ENCODE measurements at places on chromosomes 6 and 20. TPM values are rescaled to one million over a fixed set of nuclear protein-coding genes. Genes with fewer than 3 reads are reported as not detected.

GRCh38 chr20:50624351-50625016 lies 66.9 kb downstream of the RIPOR3 start:
- DNase-seq, result no peak
- H3K4me1 ChIP-seq, result no peaks in the 10 kb centered on the region
- H3K36me3 ChIP-seq, result no peaks in the 10 kb centered on the region
- H3K27me3 ChIP-seq, result no peaks in the 10 kb centered on the region
- no peak overlapping the region for H3K27ac ChIP-seq

DNA sequence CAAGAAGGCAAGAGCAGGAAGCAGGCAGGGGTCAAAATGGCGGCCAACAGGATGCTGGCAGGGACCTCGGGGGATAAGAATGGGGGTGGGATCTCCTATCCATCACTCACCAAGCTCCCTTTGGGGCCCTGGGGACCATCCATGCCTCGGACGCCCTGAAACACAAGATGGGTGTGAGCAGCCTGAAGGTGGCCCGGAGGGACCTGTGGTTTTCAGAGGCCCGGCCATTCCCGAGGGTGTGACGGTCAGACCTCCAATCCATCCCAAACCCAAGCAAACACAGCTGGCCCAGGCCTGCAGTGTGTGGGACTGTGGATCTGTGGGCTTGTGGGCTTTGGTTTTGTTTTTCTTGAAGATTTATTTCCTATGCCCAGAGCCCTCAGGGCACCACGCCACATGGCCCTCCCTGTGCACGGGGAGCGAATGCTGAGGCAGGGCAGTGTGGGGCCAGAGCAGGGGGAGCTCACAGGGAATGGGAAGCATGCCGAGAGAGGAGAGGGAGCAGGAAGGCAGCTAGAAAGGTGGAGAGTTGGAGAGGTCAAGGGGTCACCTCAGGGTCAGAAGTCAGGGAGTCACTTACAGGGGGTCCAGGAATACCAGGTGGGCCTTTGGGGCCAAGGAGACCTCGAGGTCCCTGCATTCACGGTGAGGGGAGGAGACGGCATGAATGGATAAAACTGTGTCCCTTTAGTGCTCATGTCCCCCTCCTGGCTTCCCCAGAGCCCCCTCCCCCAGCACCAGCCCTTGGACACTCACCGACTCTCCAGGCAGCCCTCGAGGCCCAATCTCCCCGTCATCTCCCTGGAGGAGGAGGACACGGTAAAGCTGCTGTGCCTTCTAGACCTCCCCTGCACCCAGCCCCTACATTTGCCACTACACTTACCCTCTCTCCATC lies 14.5 kb downstream of the COL11A2 start:
- H3K4me1 ChIP-seq, result peaks cover 3% of the 10 kb centered on the region
- H3K36me3 ChIP-seq, result peaks cover 3% of the 10 kb centered on the region
- peaks cover 5% of the 10 kb centered on the region for H3K27me3 ChIP-seq
- no peak for DNase-seq
- no peak overlapping the region for H3K4me3 ChIP-seq

- peaks cover 27% of the 10 kb centered on the region for H3K4me1 ChIP-seq
- H3K4me3 ChIP-seq, result peak overlapping the region; percentile 60
- peaks cover 79% of the 10 kb centered on the region for H3K27me3 ChIP-seq
- peaks cover 13% of the 10 kb centered on the region for H3K36me3 ChIP-seq
- H3K27ac ChIP-seq, result peak overlapping the region; percentile 1
- no peak for DNase-seq
Measured at GRCh38 chr20:43915211-43916072, 790 bp downstream of the TOX2 start.

- peaks cover 35% of the 10 kb centered on the region for H3K4me1 ChIP-seq
- peaks cover 11% of the 10 kb centered on the region for H3K36me3 ChIP-seq
- peak overlapping the region; percentile 92 for H3K27ac ChIP-seq
- H3K27me3 ChIP-seq, result no peaks in the 10 kb centered on the region
Measured at GRCh38 chr6:12009180-12009685, 2.9 kb upstream of the HIVEP1 start.

DNA sequence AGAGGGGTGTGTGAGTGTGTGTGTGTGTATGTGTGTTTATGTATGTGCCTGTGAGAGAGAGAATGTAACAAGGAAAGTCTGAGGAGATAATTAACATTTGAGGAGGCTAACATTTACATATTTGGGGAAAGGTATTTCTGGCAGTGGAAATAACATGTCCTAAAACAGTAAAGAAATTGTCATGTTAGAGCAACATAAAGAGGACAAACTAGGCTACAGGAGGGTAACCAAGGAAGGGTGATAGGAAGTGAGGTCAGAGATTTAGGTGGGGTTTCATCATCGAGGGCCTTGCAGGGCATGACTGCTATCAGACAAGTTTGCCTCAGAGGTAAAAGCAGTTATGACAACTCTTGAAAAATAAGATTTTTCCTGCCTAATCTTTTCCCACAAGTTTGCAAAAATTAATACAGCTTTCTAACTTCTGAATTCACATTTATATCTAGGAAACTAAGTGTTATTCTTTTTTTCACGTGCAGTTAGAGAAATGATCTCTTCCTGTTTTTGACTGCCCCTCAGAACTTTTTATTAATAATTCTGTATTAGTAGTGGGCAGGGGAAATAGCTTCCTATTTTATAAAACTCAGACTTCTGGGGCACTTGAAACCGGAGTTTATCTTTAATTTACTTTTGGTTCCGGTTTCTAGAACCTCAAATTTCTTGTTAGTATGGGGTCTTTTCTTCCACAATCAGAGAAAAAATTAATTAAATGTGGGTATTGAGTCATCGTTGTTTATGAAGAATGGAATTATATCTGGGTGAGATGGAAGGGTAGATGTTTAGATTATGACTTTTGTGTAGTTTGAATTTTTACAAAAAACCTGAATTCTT lies 30.5 kb upstream of the RHAG start:
- H3K36me3 ChIP-seq, result no peaks in the 10 kb centered on the region
- no peak overlapping the region for H3K4me3 ChIP-seq
- H3K27me3 ChIP-seq, result no peaks in the 10 kb centered on the region
- no peaks in the 10 kb centered on the region for H3K4me1 ChIP-seq
- no peak for DNase-seq

DNA sequence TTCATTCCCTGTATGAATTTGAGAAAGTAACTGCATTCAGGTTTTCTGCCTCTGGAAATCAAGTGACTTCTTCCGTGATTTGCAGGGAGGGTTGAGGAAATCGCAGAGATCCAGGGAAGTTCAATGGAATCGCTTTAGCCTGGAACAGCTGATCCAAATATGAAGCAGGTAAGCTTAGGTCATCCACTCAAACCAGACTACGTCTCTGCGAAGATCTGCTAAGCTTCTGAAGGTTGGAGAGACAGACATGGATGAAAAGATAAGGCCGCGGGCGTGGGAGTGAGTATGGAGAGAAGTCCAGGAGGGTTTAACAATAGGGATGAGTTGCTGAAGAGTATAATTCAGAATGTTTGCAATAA lies 34.2 kb upstream of the BTN3A2 start:
- H3K4me1 ChIP-seq, result peaks cover 54% of the 10 kb centered on the region
- peak overlapping the region; percentile 75 for H3K4me3 ChIP-seq
- H3K27ac ChIP-seq, result peak overlapping the region; percentile 17

DNA sequence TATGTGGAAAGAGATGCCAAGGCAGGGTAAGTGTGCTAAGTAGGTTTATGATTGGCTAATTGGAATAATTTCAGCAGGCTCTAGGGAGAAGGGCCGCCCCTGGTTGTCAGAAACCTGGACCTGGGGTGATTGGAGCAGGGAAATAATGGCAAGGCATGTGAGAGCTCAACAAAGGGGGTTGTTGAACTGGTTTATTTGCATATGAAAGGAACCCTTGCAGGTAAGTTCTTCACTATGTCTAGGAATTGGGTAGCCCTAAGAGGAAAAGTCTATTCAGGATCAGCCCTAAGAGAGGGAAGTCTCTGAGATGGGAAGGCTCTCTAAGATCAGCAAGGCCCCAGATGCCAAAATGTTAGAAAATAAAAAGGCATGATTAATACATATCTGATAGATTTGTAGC lies 175.4 kb upstream of the PRND start:
- DNase-seq, result no peak
- no peak overlapping the region for H3K4me3 ChIP-seq
- peaks cover 46% of the 10 kb centered on the region for H3K27me3 ChIP-seq
- no peak overlapping the region for H3K27ac ChIP-seq

- H3K4me3 ChIP-seq, result peak within 1 kb of the TSS; percentile 77
- peaks cover 3% of the 10 kb centered on the region for H3K36me3 ChIP-seq
- H3K4me1 ChIP-seq, result peaks cover 37% of the 10 kb centered on the region
- peak; percentile 37 for DNase-seq
Measured at GRCh38 chr6:26087284-26088115, at the start of gene HFE. HFE (plus strand) TSS chr6:26087429; CDS start chr6:26087441, 12 bp downstream.

DNA sequence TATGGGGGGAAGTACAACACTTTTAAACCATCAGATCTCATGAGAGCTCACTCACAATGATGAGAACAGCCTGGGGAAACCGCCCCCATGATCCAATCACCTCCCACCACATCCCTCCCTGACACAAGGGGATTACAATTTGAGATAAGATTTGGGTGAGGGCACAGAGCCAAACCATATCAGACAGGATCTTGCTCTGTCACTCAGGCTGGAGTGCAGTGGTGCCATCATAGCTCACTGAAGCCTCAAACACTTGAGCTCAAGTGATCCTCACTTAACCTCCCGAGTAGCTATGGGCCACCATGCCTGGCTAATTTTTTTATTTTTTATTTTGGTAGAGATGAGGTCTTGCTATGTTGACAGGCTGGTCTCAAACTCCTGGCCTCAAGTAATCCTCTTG lies 5.1 kb upstream of the IYD start:
- H3K36me3 ChIP-seq, result no peaks in the 10 kb centered on the region
- no peak overlapping the region for H3K27ac ChIP-seq
- no peak overlapping the region for H3K4me3 ChIP-seq
- no peaks in the 10 kb centered on the region for H3K4me1 ChIP-seq

GRCh38 chr20:43724383-43724782 lies 2.4 kb downstream of the GTSF1L start:
- DNase-seq, result no peak
- no peak overlapping the region for H3K27ac ChIP-seq
- H3K4me3 ChIP-seq, result no peak overlapping the region
- H3K36me3 ChIP-seq, result no peaks in the 10 kb centered on the region
- no peaks in the 10 kb centered on the region for H3K27me3 ChIP-seq

- H3K4me3 ChIP-seq, result no peak overlapping the region
- no peak for DNase-seq
- H3K4me1 ChIP-seq, result no peaks in the 10 kb centered on the region
- no peaks in the 10 kb centered on the region for H3K36me3 ChIP-seq
- H3K27me3 ChIP-seq, result peaks cover 4% of the 10 kb centered on the region
Measured at GRCh38 chr6:21733311-21733710, 139.8 kb downstream of the SOX4 start.

- DNase-seq, result peak; percentile 24
- no peaks in the 10 kb centered on the region for H3K27me3 ChIP-seq
- no peak overlapping the region for H3K27ac ChIP-seq
- no peaks in the 10 kb centered on the region for H3K36me3 ChIP-seq
- H3K4me3 ChIP-seq, result no peak overlapping the region
Measured at GRCh38 chr6:141988954-141989705, 143.6 kb upstream of the GJE1 start.

- no peak for DNase-seq
- peaks cover 41% of the 10 kb centered on the region for H3K27me3 ChIP-seq
- no peak overlapping the region for H3K27ac ChIP-seq
Measured at GRCh38 chr6:2947445-2947844, 23.9 kb downstream of the SERPINB6 start.

DNA sequence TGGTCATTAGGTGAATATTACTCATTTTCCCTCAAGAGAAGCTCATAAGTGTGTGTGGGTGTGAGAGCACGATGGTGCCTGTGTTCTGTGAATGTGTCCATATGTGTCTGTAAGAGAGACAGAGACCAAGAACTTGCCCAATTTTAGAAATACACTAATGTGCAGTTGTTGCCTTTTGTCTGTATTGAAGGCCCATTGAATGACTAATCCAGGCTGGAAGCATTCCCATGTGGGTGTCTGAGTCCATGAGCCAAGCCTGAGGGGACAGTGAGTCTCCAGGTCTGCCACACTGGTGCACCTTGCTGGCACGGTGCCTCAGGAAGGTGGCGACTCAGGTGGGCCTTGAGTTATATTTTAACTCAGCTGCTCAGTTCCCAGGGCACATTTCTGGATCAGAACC lies 25.5 kb upstream of the ASXL1 start:
- H3K27ac ChIP-seq, result peak overlapping the region; percentile 97
- H3K4me1 ChIP-seq, result peaks cover 58% of the 10 kb centered on the region
- H3K4me3 ChIP-seq, result no peak overlapping the region
- H3K27me3 ChIP-seq, result no peaks in the 10 kb centered on the region
- H3K36me3 ChIP-seq, result peaks cover 48% of the 10 kb centered on the region

GRCh38 chr6:2625581-2625980 lies 125.1 kb downstream of the MYLK4 start:
- H3K27ac ChIP-seq, result no peak overlapping the region
- H3K27me3 ChIP-seq, result peaks cover 38% of the 10 kb centered on the region
- no peaks in the 10 kb centered on the region for H3K36me3 ChIP-seq
- no peaks in the 10 kb centered on the region for H3K4me1 ChIP-seq

- H3K36me3 ChIP-seq, result no peaks in the 10 kb centered on the region
- DNase-seq, result no peak
- H3K27me3 ChIP-seq, result no peaks in the 10 kb centered on the region
- H3K27ac ChIP-seq, result no peak overlapping the region
Measured at GRCh38 chr6:113205553-113205952, 651.6 kb upstream of the MARCKS start.

The GFOD1 gene
- total RNA-seq, result 3.0 TPM

The RNF146 gene
- total RNA-seq, result 27.9 TPM

The SGK2 gene
- 0.53 TPM for total RNA-seq

The ROS1 gene
- not detected for total RNA-seq

The ADTRP gene
- total RNA-seq, result 6.0 TPM

The ASIP gene
- total RNA-seq, result not detected

The BEND6 gene
- not detected for total RNA-seq

The COL21A1 gene
- total RNA-seq, result not detected

The RBPJL gene
- total RNA-seq, result not detected

The ZBTB2 gene
- total RNA-seq, result 23.8 TPM

Measured in activated CD4-positive, alpha-beta memory T cell treated with anti-CD3 and anti-CD28 coated beads, Interleukin-2, amount 10 ng/mL, durations not matched to agents 7 days and 5 days (primary cell).